T-helper 9 cell (primary cell): ENCODE measurements at places on chromosomes 7 and 10.

DNA sequence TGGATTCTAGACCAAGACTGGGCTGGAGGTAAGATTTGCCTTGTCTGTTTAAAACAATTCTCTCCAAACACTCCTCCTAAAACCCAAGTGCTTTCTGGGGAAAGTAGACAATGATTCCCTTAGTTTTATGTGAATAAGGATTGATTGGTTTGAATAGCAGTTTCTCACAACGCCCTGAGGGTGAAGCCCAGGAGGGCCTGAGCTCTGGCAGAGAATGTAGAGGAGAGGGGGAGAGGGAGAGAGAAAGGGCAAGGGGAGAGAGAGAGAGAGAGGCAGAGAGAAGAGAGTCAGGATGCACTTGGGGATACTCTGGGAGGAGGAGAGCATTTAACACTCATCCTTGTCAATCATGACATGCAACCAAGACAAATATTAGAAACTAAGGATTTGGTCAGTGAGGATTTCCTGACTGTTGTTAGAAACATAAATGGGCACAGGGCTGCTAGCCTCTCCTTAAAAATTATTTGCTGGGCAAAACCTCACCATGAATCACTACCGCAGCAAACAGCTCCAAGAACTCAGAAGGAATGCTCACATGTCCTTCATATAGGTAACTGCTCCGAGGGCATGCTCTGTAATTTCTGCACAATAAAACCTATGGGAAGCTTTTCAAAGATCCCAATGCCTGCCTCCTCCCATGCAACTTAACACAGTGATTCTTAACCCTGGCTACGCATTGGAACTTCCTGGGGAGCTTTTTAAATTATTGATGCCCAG is 55.2 kb upstream of the RAPGEF5 start:
- no peak for DNase-seq

GRCh38 chr10:97583476-97583875 is 713 bp upstream of the HOGA1 start:
- no peak for DNase-seq

GRCh38 chr7:133797818-133798520 is 329.2 kb upstream of the LRGUK start:
- no peak for DNase-seq

DNA sequence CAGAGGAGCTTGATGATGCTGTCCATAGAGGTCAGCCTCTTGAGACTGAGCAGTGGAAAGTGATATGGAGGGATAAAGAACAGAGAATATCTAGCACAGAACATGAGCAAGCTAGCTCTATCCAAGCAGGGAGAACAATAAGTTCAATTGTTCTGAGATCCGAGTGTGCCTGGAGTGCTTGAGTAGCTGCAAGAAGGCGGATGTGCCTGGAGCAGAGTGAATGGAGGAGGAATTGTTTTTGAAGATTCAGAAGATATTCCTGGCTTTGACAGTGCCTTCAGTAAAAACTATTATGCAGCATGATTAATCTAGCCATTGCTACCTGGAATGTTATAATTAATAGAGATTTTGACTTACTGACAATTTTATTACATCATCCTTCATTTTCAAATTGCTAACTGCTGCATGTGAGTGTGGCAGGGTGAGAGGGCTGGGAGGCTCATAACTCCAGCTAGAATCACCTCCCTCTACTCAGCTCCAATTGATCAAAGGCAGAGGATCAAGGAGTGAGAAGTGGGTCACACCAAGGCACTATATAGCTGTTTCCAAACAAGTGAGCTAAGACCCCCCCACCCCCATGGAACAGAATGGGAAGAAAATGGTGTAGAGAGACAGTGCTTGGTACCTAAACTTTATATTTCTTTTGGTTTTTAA is 302.8 kb downstream of the ADRA2A start:
- no peak for DNase-seq

GRCh38 chr7:132349075-132349474 is 227.2 kb downstream of the PLXNA4 start:
- DNase-seq: no peak

GRCh38 chr10:45403151-45403550 is 29.1 kb downstream of the ALOX5 start:
- DNase-seq: no peak
